Activated CD4-positive, alpha-beta T cell treated with anti-CD3 and anti-CD28 coated beads for 1 hour (primary cell): ENCODE measurements at places on chromosomes 11 and 22.
A peak's percentile ranks its signal among the peaks of the same experiment; 100 is the strongest.

DNA sequence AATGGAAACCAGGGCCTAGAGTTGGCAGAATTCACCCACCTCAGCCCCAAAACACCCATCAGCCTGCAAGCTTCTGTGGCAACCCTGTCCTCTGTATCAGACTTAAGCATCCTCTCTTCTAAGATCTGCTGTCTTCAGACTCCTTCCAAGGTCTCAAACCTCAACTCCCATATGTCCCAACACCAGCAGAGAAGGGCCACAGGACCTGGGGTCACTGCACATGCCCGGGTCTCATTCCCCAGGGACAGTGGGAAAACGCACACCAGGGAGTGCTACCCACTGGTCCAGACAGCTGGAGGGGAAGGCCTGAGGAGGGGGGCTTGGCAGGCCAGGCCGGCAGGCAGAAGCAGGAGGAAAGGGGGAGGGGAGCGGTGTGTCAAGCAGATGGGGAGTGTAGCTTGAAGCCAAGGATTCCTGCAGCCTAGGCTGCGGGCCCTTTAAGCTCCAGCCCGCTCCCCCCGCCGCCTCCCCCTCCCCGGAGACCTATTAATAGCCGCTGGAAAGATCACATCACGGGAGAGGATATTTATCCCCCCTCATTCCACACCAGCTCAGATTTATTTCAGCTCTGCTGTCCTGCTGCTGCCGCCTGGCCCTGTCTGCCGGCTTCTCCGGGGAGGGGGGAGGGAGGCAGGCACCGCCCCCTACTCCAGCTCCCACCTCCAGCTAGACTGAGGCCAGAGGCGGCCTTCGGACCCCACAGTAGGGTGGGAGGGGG, 16.7 kb downstream of the BCL9L start:
- no peak for DNase-seq

DNA sequence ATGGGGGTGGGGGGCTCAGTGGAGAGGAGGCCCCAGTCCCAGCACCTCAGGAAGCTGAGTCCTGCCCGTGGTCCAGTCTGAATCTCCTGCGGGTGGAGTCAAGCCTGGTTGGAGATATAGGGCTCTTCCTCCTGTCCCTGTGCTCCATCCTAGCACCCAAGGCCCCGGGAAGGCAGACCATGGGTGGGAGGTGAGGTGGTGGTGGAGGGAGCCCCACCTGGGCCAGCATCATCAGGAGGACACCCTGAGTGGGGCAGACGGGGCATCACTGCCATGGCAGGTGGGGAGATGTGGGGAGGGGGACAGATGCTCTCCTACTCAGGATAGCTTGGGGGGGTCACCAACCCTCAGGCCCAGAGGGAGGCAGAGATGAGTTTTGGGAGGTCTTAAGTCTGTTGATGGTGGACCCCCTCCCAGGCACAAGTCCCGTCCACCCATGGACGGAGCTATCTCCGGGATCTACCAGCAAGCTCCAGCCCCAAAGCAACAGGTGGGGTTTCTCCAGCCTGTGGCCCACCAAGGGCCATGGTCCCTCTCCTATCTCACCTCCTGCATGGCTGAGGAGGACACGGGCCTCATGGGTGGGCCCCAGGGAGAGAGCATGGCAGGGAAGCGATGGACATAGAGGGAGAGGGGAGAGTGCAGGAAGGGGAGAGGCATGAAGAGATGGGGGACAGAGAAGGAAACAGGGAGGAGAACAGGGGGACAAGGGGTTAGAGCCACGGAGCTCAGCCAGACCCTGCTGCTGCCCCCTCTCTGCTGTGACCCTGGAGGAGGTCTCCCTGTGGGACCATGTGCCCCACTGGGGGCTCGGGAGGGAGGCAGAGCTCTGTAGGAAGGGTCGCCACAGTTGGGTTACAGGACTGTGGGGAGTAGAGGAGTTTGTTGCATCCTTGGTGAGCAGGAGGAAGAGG, 1.3 kb downstream of the MRGPRE start:
- no peak for DNase-seq

GRCh38 chr11:27909386-27909785, 198.6 kb downstream of the KIF18A start:
- no peak for DNase-seq

DNA sequence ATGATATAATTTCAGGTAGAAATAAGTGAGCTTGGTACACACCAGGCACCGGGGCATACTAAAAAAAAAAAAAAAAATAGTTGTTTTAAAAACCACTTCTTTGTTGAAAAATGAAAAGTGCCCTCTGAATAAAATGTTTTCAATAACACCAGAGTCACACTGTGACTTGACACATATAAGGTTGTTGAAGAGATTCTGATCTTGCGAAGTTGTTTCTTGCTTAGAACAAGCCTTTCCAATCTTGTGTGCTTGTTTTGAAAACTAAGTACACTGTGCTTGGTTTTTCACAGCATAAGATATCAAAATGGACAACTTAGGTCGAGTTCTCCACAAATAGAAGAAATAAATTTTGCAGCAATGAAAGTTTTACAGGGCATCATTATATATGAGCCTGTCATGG, 17.0 kb downstream of the PDGFD start:
- no peak for DNase-seq

- DNase-seq, result no peak
These were observed 1.6 kb downstream of the TMEM132A start for GRCh38 chr11:60925868-60926267.

GRCh38 chr11:91707652-91708482, 516.8 kb upstream of the FAT3 start:
- DNase-seq, result no peak

GRCh38 chr11:79237703-79238102, 203.1 kb downstream of the TENM4 start:
- DNase-seq, result no peak

DNA sequence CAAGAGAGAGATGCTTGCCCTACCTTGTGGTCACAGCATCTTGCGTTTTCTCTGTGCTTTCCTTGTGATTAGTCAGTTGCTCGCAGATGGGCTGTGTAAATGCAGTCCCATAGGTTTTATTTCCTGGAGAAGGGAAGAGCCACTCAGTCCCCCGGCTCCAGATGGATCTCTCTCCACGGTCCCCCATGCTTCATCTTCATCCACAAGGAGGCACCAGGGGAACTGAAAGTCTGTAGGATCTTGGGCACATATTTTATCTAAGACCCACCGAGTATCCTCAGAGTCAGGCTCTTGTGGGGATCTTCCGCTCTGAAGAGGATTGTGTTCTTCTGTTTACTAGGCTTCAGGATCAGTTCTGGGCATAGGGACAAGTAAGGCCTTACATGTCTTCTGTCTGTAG, 66.8 kb upstream of the E2F8 start:
- no peak for DNase-seq

DNA sequence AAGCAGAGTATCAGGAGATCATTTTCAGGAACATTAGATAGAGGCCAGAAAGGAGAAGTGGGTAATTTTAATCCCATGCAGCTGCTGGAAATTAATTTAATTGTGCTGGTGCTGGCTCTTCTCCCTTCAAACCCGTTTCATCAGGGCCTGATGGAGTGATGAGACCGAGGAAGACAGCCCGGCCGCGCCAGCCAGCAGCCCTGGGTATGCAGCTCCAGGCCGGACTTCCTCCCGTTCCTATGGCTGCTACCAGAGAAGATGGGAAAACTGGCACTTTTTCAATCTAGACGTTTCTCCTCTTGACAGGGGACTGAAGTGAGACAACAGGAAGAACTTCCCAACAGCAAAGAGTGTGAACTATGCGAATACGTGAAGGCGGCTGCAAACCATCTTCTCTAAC, 24.6 kb upstream of the ZBTB16 start:
- no peak for DNase-seq

DNA sequence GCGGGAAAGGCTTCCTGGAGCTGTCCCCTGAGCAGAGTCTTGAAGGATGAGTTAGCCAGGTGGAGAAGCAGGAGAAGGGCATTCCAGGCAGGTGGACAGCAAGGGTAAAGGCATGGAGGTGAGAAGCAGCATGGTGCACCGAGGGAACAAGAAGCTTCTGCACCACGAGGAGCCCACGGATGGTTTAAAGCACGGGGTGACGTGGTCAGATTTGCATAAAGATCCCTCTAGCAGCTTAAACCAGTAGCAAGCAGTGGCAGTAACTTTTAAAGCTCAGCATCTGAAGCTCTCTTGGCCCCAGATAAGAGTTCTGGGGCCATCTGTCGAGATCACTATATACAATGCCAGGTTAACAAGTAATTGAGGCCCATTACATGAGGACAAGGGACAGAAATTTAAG, 36.8 kb downstream of the SERPINH1 start:
- no peak for DNase-seq

- DNase-seq, result no peak
These were observed 770 bp upstream of the TSG101 start for GRCh38 chr11:18527512-18527911.

DNA sequence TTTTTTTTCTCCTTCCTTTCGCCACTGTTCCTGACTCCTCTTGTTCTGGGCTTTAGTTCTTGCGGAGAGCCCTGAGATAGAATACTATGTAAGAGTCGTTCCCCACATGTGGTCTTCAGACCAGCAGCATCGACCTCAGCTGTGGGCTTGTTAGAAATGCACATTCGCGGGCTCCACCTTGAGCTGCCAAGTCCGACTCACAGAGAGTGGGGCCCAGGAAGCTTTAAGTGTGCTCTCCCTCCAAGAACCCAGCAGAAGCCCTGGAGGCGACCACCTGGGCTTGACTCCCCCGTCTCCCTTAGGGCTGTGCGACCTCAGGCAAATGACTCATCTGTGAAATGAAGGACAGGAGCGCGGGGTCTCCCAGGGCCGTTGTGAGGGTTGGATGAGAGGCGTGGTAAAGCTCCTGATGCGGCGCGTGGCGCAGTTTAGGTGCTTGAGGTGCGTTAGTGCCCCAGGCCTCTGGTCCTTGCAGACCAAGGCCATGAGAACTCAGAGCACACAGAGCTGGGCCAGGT, 18.8 kb downstream of the SAMM50 start:
- DNase-seq, result no peak

GRCh38 chr11:105000797-105001196, 22.2 kb downstream of the CASP5 start:
- peak; percentile 34 for DNase-seq

DNA sequence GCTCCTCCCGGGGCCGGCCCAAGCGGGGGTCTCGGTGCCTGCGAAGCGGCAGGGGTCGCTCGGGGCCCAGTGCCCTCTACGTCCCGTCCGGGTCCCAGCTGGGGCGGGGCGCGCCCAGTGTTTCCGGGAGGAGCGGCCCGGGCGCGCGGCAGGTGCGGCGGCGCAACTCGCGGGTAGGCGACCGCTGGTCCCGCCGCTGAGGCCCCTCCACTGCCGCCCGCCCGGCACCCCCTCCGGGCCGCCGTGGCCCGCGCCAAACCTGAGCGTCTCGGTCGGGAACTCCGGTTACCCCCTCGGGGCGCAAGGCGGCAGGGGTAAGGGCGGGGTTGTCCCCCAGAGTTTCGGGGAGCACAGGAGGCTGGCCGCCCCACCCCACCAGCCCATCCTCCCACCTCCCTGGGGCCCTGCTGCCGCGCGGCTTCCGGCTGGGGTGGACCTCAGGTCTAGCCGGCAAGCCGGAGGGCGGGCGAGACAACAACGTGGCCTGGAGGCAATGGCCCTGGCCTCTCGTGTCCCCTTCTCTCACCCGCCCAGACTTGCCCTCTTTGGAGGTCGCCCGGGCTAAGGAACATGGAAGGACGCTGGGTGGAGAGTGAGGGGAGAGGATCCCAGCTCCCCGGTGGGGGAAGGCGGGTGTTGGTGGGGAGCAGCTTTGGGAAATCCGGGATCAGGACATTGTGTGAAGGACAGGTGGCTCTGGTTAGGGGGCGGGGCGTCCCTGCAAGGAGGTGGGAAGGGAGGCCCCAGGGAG, 398 bp upstream of the CRACR2B start:
- no peak for DNase-seq

DNA sequence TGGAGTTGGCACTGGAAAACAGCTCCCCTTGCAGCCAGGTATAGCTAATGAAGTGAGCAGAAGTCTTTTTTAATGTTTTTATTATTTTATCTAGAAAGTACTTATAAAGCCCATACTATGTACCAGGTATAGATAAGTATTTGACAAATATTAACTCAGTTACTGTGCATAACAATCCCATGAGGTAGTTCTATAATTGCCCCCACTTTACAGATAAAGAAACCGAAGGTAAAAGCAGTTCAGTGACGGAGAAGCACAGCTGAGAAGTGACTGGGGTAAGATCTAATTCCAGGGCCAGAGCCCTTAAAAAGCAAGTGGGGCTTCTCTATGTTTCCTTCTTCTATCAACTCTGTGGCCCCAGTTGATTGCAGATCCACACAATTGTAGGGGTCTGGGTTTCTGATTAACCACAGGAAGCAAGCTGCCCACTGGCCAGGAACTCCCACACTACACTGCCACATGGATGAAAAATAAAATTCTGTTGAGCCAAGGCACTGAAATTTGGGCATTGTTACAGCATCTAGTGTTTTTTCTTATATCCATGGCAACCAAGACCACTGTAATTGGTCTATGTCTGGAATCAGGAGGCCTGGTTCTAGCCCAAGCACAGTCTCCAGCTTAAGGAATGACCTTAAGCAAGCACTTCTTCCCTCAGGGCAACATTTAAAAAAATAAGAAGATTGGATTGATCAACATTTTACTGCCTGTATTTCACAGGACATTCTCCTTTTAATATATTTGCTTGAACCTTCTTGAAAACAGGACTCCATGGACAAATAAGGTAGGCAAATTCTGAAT, 55.3 kb upstream of the TEAD1 start:
- no peak for DNase-seq

GRCh38 chr11:13944016-13944415, 18.5 kb upstream of the SPON1 start:
- DNase-seq, result no peak

- no peak for DNase-seq
These were observed 38.1 kb downstream of the GLB1L2 start for GRCh38 chr11:134369656-134370525.

GRCh38 chr22:30402028-30402765, 5.4 kb downstream of the SEC14L2 start:
- no peak for DNase-seq

DNA sequence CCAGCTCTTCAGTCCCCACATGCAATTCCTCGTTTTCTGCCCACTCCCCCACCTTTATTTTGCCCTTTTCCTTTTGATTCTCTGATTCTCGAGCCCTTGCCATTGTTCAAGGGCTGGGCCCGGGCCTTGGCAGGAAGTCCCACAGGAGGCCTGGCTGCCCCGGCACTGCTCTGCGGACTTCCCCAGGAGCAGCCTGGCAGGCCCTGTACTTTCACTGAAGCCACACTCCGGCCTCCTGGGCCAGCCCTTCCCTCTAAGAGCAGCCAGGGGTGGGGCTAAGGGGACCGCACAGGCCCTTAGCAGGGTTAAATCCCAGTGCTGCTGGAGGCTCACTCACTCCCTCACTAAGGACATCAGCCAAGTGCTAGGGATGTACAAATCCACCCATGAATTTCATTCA, 4.1 kb downstream of the LRRC32 start:
- no peak for DNase-seq

DNA sequence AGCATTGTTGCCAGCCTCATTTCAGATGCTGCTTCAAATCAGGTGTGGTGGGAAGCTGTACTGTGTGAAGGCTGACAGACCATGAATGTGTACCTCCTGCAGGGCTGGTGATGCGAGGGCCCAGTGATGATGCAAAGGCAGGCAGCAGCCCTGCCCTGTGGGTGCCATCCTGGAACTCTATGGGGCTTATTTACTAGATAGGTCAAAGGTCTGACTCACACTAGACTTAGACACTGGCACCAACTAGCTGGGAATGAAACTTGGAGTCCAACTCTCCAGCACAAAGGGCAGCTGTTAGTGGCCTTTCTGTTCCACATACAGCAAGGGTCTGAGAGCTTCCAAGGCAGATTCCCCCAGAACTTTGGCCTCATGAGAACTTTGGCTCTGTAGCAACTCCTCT, 138.4 kb downstream of the TTC17 start:
- no peak for DNase-seq

- no peak for DNase-seq
These were observed 22.7 kb downstream of the BTBD10 start for GRCh38 chr11:13440100-13440855.
